ENCODE measurements at places on chromosomes 12 and 14.

GRCh38 chr12:71671816-71672215, 7.7 kb downstream of the THAP2 start:
- peak; percentile 35 for DNase-seq

DNA sequence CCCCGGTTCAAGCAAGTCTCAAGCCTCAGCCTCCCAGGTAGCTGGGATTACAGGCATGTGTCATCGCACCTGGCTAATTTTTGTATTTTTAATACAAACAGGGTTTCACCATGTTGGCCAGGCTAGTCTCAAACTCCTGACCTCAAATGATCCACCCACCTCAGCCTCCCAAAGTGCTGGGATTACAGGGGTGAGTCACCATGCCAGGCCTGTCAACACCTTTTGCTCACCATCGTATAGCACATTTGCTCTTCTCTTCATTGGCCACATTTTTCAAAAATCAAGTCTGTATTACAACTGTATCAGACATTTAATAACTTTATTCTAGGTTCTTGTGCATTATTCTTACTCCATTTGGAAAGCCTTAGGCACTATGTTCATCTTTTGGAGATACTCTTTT, 50.3 kb downstream of the BCAT1 start:
- DNase-seq: no peak

- DNase-seq: no peak
Observed at GRCh38 chr12:52355176-52355575, 12.1 kb downstream of the KRT85 start.

DNA sequence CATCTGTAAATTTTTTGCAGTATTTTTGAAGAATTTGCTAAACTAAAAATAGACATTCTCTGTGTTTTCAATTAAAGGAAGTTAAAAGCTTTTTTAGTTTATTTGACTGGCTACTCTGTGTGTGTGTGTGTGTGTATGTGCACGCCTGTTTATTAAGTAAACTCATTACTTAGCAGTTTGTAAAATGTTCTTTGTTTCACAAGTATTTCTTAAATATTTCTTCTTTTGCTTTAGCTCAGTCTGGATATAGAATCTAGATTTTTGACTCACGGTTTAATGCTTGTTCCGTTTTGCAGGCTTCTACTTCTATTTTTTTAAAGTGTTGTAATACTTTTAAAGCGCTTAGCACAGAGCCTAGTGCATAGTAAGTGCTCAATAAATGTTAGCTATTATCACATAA, 46.5 kb upstream of the KCNMB4 start:
- no peak for DNase-seq

- DNase-seq: no peak
Observed at GRCh38 chr12:3725388-3726115, 27.4 kb downstream of the CRACR2A start.

- no peak for DNase-seq
Observed at GRCh38 chr14:94401083-94401482, 12.7 kb upstream of the SERPINA1 start.

DNA sequence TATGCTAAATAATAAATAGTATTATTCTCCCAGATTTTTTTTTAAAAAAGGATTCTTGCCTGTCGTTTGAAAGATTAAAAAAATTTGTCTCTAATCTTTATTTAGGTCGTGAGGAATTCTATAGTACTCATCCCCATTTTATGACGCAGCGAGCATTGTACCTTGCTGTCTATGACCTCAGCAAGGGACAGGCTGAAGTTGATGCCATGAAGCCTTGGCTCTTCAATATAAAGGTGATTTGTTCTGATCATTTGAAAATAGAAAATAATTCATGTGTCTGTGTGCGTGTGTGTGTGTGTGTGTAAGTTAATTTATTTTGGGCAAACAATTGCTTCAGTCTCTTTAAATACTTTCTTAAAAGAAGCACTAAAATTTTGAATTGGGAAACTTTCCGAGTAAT, 84.2 kb downstream of the LRRK2 start:
- DNase-seq: no peak

DNA sequence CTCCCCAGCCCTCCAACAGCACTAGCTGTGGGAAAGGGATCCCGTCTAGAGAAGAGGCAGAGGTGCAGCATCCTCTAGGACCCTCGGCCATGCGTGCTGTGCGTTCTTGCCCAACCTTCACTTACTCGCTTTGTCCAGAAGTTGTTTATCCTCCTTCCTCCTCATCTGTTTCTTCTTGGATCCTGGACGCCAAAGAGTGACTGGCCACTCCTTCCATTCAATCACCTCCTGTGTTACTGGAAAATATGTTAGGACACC, 140.5 kb downstream of the ZFP36L1 start:
- no peak for DNase-seq

DNA sequence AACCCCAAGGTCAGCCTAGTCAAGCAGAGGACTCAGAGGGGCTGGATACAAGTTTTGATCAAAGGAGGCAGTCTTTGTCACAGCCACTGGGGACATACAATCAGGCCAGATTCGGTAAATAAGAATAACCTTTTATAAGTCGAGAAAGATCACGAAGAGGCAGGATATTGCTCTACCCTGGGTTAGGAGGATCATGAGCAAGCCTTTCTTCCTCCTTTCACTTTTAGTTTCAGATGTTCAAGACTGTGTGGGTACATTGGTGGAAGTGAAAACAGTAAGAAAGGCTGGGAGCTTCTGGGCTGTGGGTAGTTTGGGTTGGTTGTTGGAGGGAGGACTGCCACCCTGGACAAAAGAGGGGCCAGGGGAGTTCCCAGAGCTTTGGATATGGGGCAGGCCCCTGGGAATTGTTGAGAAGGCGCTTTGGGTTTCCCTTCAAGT, 127.7 kb downstream of the SNAPC1 start:
- no peak for DNase-seq

DNA sequence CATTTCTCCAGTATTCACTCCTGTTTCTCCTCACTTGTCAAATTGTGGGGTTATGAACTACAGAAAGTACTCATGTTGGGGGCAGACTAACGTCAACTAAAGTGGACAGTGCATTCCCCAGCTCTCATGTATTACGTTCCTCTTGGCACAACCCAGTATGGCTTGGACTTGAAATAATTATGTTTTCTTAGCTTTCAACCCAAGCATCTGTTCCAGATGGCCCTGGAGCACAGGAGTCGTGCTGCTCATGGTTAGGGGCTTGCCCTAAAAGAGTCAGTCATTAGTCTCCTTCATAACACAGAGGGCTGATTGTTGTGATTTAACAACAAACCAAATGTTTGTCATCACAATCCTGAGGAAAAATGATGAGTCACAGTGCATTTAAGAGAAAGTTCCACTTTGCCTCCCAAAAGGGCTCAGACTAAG, 154.4 kb downstream of the RPAP3 start:
- no peak for DNase-seq

DNA sequence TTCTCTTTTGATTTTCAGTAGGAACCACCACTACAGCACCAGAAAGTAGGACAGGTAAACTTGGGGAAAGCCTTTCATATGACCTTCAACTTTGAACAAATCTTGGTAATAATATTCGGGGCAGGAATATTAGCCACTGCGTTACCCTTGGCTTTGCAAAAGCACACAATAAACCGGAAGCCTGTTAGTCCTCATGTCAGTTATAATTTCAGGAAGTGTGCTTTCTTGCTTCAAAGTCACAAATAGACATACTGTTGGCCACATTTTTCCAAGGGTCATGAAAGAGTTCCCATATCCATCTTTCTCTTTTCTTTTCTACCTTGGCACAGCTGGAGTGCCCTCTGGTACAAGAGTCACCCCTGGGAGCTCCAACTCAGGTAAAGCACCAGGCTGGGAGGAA, 167.2 kb upstream of the CNTN1 start:
- DNase-seq: no peak

DNA sequence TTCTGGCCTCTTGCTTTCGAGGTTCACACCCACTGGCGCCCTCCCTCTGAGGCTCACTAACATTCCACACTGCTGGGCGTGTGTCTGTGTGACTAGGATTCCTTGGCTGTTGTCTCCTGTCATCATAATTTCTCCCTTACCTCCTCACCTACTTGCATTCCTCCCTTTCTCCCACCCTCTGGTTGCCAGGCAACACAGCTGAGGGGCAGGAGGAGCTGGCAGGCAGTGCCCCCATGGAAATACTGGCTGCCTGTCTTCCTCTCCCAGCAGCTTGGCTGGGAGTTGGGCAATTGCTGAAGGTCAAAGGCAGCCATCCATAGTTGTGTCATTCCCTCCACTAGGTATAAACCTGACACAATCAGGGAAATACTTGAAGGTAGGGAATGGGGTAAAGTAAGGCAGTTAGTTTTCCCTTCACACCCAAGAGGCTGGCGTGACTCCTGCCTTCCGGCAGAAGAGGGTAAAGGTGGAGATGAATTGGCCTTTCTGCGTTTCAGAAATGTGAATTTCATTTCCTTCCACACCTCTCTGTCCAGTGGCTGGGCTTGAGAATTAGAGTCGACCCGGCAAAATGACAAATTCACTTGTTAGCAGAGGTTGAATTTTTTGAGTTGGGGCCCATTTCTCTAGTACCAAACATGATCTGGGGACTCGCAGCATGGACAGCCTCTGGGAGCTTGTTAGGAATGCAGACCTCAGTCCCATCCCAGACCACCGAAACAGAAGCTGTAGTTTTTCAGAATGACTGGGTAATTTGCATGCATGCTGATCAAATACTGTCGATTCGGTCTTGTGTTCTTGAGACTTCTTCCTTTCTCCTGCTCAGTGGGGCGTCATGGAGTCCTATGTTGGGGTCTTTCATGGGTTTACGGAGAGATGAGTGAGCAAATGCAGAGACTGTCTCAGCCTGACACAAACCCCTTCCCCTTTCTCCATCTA, 24.3 kb upstream of the EMP1 start:
- peak; percentile 7 for DNase-seq

DNA sequence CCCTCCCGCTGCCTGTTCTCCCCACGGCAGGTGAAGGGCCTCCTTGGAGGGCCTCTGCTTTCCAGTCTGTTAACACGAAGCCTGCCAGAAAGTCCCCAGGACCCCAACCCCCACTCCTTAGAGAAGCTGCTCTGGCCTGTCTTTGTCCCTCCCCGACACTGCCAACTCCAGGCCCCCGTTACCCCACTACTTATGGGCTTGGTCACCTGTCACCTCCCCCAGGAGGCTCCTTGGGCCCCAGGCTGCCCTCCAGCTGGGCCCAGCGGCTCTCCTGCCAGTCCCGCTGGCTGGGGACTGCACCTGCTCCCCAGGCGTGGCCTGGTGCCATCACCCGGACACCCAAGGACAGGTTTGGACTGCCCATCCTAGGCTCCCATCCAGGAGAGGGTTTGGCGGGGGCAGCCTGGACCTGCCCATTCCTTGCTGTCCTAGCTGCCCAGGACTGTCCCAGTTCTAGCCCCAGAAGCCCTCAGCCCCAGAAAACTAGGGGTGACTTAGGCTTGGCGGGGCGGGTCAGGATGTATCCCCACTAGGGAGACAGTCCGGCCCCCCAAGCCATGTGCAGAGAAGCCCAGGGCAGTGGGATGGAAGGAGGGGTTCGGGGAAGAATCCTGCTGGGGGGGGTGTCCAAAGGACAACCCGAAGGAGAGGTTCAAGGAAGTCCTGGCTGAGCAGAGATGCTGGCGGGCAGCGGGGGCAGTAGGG, 155.7 kb upstream of the C14orf180 start:
- DNase-seq: peak; percentile 23

- DNase-seq: no peak
Observed at GRCh38 chr12:67425394-67425793, 156.2 kb downstream of the CAND1 start.

DNA sequence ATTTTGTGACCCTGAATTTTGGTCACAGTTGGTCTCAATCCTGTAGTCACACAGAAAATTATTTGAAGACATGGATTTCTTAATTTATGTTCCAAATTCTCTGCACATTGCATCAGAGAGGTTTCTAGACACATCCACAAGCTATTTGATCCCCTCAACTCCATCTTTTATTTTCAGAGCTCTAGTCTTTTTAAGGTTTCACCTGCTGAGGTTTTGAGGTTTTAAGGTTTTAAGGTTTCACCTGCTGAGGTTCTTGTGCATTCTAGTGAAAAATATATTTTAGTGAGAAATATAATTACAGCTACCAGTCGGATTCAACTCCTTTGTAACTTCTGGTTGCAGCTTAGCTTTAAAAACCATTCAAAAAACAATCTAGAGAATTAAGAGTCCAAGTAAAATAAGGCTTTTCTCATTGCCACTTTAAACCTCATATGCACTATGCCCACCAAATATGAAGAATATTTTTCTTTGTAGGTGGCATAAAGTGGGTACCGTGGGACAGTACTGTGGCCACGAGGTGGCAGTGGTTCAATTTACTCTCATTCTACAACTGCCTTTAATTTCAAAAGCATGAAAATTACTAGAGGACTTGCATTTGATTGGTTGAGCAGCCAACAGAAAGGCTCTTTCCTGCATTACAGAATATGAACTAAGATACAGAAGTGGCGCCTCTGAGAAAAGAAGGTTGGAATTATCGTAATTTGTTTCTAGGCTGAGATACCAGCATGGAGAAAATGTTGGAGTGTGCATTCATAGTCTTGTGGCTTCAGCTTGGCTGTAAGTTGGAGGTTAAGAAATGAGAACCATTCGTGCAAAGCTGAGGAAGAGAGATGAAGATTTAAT, 366.5 kb upstream of the OR4E1 start:
- no peak for DNase-seq

GRCh38 chr12:92624236-92624635, 78.6 kb upstream of the PLEKHG7 start:
- DNase-seq: no peak

GRCh38 chr14:68658943-68659931, 133.6 kb downstream of the ZFP36L1 start:
- no peak for DNase-seq

DNA sequence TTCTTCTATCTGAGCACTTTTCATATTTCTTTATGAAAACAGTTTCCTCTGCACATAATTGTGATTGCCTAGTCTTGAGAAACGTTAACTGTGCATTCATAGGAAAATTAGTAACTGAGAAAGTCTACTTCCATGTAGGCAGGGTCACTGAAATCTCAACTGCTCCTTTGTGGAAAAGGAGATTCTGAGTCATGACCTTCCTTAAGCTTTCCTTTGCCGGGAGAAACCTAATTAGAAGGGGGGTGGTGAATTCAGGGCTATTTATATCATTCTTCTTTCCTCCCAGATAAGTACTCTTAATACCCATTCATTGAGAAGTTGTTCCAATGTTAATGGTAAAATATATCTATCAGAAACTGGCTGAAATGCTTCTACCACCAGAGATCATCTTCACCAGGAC, 751.0 kb upstream of the TMEM132C start:
- DNase-seq: no peak

- DNase-seq: no peak
Observed at GRCh38 chr12:101172316-101172715, 37.7 kb downstream of the SLC5A8 start.

DNA sequence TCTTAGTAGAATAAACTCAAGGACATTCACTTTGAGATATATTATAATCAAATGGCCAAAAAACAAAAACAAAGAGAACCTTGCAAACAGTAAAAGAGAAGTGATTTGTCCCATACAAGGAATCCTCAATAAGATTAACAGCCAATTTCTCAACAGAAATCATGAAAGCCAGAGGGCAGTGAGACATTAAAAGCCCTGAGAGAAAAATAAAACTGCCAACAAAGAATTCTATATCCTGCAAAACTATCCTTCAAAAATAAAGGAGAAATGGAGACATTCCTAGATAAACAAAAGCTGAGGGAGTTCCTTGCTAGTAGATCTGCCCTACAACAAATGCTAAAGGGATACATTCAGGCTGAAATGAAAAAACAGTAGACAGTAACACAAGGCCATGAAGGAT, 78.1 kb downstream of the CMKLR1 start:
- DNase-seq: no peak

GRCh38 chr12:55705782-55706402, 1.8 kb downstream of the ITGA7 start:
- no peak for DNase-seq
